Activated naive CD4-positive, alpha-beta T cell (primary cell): ENCODE measurements at places on chromosomes 2 and 18.

DNA sequence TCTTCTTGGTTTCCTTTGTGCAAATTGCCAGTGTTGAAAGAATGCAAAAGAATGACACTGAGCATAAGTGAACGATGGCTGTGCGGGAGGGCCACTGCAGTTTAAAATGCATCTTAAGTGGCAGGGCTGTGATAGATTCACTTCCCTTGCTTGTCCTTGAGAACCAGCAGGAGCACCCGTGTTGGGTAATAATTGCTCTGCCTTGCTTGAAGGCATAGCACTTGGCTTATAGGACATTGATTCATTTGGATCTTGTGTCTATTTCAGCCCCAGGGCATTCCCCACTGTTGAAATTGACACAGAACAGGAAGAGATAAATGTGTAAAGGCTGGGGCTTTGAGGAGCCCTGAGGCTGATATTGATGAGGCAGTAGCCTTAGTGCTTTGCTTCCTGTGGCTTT, 1003.7 kb upstream of the GYPC start:
- DNase-seq: no peak

GRCh38 chr2:47554311-47554905, 151.5 kb downstream of the MSH2 start:
- DNase-seq: no peak

GRCh38 chr2:60541056-60541651, 12.3 kb downstream of the BCL11A start:
- no peak for DNase-seq

DNA sequence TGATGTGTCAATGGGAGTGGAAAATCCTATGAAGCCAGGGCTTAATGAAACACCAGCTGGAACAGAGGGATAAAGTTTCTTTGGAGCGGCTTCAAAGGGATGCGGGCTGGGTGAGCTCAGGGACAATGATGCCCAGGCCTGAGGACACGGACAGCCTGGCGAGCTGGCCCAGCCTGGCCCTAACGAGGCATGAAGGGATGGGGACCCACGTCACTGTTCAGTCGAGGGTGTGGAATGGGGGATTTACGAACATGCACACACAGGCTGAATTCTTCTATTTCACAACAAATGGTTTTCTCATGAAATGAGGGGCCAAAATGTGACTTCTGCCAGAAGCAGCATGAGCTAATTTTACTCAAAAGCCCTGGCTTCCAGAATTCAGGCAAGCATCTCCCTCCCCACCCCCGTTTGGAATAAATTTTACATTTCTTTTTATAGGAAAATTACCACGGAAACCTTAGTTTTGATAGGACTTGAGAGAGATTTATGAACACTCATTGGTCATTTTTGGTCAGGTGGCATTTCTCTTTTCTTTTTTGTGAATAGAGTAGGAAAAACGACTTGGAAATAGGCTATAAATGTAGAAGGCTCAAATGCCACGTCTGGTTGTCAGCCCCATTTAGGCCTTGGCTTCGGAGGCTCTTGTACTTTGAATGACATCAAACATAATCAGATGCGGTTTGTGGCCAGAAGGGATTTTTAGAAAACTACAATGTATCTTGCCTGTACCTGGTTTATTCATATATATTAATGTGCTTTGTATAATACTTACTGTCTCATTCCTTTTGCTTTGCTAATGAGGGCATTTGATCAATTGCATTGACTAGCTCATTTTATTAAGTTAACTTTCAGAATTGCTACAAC, 893.8 kb upstream of the CELF4 start:
- no peak for DNase-seq

GRCh38 chr2:64251497-64252250, 107.5 kb upstream of the PELI1 start:
- no peak for DNase-seq

DNA sequence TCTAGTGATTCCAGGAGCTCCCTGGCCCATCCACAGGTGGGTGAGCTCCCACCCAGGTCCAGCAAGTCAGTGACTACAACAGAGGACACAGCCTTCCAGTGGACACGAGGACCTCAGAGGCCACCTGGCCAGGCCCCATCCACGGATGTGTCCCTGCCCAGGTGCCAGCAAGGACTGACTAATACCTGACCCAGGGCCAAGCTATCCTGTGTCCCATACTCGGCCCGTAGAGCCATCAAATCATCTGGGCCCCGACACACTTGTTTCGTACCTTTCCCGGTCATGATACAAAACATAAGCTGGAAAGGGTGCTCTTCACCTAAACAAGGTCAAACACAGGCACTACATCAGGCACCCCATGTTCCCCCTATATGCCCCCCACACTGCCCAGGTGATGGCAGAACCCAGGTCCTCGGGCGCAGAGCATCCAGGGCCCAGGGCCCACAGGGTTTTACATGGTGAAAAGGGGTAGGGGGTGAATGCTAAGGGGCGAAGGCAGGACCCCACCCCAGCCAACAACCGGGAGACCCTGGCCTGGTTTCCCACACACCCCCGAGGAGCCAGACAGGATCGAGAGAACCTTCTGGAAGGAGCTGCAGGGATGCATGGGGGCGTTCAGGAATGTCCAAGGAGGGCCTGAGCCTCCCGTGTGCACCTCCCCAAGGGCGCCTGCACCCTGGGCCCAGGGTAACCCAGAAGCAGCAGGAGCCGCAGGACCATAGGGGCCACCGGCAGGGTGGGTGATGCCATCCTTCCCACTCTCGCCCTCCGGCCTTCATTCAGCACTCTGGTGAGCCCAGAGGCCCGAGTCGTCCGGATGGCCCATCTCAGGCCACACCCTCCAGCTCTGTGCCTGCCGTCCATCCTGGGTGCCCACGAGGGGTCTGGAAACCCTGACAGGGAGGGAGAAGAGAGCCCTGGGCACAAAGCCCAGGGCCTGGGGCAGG, 94.3 kb downstream of the HDAC4 start:
- no peak for DNase-seq

DNA sequence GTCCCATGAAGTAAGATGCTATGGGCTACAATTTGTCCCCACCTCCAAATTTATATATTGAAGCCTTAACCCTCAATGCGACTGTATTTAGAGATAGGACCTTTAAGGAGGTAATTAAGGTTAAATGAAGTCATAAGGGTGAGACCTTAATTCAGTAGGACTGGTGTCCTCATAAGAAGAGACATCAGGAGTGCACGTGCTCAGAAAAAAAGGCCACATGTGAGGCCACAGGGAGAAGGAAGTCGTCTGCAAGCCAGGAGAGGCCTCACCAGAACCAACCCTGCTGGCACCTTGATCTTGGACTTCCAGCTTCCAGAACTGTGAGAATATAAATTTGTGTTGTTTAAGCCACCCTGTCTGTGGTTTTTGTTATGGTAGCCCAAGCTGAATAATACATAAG, 25.5 kb upstream of the TEX44 start:
- no peak for DNase-seq

- no peak for DNase-seq
Observed at GRCh38 chr2:73294239-73294638, 891 bp upstream of the EGR4 start.

DNA sequence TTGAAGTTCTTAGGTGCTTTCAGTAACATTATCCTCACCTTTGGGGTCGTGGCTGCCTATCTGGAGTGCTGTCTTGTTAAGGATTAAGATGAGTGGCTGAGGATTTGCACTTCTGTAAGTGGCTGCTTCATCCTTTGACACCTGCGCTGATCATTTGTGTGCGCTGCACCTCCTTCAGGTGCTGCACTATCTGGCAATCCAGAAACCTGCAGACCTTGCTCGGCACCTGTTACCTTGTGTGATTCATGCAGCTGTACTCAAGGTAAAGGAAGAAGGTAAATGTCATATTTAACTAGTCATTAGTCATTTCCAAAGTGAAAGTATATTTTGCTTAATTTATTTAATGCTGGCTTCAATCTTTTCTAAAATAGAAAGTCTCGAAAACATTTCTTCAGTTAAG, 110.3 kb downstream of the RAB3GAP1 start:
- DNase-seq: no peak

DNA sequence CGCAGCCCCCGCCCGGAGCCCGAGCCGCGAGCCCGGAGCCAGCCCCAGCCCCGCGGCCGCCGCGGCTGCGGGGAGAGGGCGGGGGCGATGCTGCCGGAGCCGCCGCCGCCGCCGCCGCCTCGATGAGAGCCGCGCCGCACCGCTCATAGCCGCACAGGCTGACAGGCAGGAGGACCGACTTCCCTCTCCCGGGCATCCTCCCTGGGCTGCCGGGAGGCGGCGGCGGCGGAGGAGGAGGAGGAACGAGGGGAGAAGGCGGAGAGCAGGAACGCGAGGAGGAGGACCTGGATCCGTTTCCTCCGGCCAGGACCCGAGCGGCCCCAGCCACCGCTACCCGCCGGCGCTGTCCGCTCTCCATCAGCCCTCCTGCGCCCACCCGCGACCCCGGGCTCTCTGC, 370 bp downstream of the KLHL29 start:
- no peak for DNase-seq

DNA sequence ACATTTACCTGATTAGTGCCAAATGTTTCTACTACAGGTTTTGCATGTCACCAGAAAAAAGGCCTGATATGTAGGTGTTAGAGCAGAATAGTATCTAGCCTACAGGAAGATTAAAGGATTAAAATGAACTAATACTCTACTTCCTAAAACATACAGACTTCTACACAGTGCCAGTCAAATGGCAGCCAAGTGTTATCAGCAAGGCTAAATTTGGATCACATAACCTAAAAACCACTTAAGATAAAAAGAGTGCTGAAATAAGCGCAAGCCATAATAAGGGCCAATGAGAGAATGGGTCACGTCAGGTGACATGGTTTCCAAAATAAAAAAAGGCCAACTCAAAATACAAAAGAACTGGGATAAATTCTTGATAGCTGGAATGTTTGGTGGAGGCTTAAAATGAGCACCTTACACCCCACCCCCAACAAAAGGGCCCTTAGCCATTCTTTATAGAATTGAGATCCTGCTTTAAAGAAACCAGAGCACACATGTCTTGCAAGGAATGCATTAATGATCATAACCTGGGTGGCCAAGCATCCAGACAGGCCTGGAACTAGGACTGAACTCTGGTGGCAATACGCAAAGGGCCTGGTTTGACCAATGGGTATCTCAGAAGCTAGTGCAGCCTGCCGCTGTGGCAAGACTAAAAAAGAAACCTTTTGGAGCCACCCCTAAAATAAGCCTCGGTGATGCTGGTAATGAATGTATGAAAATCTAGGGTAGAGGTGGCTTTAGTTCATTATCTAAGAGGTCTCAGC, 32.4 kb downstream of the IRS1 start:
- no peak for DNase-seq

GRCh38 chr2:214816008-214816533, 6.6 kb upstream of the BARD1 start:
- no peak for DNase-seq

- no peak for DNase-seq
Observed at GRCh38 chr2:72144632-72145288, 2.9 kb downstream of the CYP26B1 start.

DNA sequence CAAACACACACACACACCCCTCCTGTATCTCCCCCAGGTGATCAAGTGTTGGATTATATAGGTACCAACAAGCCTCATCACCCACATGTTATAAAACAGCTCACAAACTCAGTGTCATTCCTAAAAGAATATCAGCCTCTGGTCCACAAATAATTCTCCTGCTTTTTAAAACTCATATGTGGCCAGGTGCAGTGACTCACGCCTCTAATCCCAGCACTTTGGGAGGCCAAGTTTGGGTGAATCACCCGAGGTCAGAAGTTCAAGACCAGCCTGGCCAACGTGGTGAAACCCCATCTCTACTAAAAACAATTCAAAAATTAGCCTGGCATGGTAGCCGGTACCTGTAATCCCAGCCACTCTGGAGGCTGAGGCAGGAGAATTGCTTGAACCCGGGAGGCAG, 87.8 kb downstream of the LRATD1 start:
- DNase-seq: no peak

DNA sequence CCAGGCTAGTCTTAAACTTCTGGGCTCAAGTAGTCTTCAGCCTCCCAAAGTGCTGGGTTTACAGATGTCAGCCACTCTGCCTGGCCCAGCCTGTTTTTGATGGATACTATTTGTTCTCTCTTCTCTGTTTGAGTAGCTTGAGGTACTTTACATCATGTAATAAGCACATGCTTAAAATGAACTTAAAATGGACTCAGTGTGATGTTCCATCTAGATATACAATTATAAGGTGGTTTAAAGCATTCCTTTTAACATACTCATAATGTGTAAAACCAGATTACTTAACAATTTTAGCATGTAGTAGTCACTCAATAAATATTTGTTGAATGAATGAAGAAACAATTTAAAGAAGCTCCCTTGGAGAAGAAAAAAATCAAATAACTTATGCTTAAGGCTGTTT, 9.6 kb downstream of the PTPRM start:
- no peak for DNase-seq

- no peak for DNase-seq
Observed at GRCh38 chr18:79911344-79912270, 39.8 kb downstream of the SLC66A2 start.

DNA sequence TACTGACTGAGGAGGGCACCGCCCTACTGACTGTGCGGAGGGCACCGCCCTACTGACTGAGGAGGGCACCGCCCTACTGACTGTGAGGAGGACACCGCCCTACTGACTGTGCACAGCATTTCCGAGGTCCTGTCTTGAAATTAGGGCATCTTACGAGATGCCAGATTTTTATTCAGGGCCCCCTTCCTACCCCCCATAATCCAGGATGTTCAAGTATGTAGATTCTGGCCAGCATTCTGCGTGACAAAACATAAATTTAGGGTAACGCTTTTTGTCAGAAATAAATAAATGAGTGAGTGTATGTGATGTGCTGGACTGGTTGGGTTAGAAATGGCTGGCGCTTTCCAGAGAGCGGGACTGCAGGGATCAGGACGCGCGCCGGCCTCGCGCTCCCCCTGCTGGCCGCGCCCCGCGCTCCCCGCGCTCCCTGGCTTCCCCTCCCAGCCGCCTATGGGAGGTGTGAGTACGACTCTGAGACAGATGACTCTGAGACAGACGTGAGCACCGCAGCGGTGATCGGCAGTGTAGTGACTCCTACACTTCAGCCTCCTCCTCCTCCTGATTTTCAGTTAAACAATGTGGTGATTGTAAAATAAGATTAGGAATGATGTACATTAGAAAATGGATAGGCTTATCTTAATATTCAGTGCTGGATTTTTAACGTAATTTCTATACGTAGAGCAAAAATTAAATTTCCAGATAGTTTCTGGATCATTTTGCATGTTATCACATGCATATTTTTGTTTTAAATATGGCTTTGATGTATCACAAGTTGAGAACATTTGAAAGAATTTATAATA, 149.2 kb upstream of the NFATC1 start:
- DNase-seq: peak; percentile 17

- DNase-seq: no peak
Observed at GRCh38 chr2:241844066-241844728, 14.5 kb downstream of the PDCD1 start.

- no peak for DNase-seq
Observed at GRCh38 chr2:139613264-139613663, 833.1 kb upstream of the NXPH2 start.

GRCh38 chr2:85179541-85179940, 46.3 kb downstream of the TCF7L1 start:
- DNase-seq: no peak

DNA sequence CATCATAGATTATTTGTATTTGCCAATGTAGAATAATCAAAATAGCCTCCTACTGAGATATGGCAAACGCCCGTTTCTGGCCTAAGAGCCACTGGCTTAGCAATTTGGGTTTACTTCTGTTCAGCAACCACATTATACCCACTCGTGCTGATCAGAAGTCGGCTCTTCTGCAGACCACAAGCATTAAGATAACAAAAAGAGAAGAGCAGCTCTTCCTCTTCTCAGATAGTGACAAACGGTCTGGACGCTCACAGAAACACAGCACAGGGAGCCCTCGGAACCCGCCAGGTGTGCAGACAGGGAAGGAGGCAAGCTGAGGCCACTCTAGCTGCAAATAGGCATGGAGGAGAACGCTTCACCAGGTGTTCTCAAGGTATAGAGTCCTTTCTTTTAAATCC, 164.0 kb downstream of the HDAC4 start:
- DNase-seq: no peak
